BJ (cell line): ENCODE measurements at places on chromosomes 16 and 17. TPM values are rescaled to one million over a fixed set of nuclear protein-coding genes. Genes with fewer than 3 reads are reported as not detected.

Gene MYH1
- 0.01 TPM in 1 of 2 replicates, not detected in the other for polyA plus RNA-seq

Gene ZNF385C
- 0.04 TPM in 1 of 2 replicates, not detected in the other for polyA plus RNA-seq

- no peak for DNase-seq
Observed at GRCh38 chr17:27457360-27457715, 1.1 kb downstream of the KSR1 start.

DNA sequence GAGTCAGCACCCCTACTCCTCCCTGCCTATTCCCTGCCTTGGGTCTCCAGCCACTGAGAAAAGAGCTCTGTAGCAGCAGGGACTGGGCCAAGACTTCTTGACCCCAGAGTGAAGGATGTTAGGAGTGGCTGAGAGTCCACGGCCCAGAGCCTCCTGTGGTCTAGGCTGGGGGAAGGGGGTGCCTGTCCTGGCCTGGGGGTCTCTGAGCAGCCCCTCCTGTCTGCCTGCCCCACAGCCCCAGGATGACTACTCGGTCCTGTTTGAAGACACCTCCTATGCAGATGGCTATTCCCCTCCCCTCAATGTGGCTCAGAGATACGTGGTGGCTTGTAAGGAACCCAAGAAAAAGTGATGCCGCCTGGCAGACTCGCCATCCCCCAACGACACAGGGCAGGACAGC is 5.5 kb downstream of the SULT1A2 start:
- DNase-seq: no peak

GRCh38 chr17:19868079-19868395 is 301 bp upstream of the ULK2 start:
- no peak for DNase-seq

DNA sequence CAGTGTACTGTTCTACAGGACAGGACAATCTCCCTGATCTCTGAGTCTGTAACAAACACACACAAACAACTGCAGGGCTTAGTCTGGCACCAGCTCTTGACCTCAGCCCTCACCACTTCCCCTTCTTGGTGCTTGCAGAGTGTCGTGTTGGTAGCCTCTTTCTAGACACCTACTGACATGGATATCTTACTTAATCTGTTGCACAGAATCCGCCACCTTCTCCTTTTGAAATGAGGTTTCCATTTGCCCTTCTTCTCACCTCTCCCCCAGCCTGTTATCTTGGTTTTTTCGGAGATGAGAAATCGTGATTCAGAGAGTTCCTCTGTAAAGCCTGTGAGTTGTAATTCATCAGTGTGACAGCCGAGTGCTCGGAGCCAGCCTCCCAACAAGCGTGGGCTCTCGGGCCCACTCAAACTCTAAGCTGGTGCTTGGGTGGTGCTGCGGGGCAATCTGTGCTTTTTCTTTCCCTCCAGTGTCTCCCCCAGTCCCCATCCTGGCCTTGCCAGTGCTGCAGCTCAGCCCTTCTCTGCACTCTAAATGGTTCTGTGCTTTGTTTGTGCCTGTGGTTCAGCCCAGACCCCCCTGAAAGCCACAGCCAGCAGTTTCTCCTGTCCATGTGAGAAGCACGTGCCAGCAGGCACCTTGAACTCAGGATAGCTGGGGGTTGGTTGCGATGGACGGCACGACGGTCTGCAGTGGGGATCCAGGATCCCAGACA is 28.1 kb downstream of the KIAA0513 start:
- DNase-seq: no peak
